ENCODE measurements at places on chromosomes 4 and X.

DNA sequence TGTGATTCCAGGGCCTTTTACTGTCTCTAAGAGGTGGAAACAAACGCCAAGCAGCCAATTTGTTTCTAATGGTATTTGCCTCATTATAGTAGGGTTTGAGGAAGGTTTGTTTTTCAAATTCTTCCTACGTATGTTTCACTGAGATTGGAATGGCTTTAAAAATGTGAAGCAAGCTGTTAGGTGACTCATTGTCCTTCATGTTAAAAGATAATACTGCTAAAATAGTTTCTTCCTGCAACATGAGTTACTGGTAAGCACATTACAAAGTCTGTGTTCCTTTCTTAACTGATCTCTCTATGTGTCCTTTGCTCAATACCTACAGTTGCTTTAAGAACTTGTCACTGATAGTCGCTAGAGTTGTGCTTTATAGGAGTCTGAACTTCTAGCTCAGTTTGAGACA is 1183.9 kb downstream of the RPA4 start:
- no peak for DNase-seq

DNA sequence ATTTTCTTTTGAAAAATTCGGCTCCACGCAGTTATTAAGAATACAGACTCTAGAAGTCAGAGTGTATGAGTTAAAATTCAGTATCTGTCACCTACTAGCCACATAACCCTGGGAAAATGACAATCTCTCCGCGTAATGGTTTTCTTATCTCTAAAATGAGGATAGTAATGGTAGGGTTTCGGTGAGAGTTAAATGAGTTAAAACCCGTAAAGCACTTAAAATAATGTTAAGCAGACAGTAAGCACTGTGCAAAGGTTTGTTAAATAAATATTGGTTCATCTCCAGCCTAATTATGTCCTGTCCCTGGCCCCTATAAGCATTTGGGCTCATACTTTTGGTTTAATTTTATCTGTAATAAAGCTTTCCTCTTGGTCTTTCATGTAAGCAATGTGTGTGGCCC is 350.8 kb upstream of the GRIA3 start:
- DNase-seq, result no peak

- DNase-seq, result no peak
Measured at GRCh38 chr4:176034936-176035335, 30.7 kb upstream of the WDR17 start.

DNA sequence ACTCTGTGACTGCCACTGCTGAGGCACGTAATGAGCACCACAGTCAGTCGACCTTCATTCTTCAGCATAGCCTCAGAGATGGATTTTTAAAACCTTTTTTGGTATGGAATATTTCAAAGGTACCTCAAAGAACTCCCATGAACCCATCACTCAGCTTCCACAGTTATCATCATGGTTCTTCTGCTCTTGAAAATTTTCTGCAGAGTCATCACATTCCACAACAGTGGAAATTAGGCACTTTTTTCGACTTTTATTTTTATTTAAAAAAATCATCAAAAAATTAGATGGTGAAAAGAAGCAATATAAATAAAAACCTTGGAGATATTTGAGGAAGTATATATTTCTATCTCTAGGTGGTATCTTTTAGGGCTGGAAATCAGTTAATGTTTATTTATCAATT is 37.5 kb downstream of the TBC1D19 start:
- no peak for DNase-seq

GRCh38 chr4:47619691-47620090 is 134.6 kb downstream of the ATP10D start:
- no peak for DNase-seq

DNA sequence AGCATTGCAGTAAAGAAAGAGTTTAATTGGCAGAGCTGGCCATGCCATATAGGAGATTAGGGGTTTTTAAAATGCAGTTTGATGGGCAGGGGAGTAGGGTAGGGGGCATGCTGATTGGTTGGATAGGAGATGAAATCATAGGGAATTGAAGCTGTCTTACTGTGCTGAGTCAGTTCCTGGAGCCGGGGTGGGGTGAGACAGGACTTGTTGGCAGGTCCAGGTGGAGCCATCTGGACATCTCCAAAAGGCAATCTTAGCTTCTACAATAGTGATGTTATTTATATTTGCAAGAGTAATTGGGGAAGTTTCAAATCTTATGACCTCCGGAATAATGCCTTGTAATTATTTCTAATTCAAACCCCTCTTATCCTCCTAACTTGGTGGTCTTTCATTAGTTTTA is 32.4 kb upstream of the PGM2 start:
- peak; percentile 74 for DNase-seq

Measured in cerebellum (tissue), 4 donors.